Activated T-helper 1 cell treated with Interleukin-2 at 50 U/mL for 16 hours (primary cell): ENCODE measurements at places on chromosomes 7 and 10.
A peak's percentile ranks its signal among the peaks of the same experiment; 100 is the strongest.

- no peak for DNase-seq
Measured at GRCh38 chr7:26381476-26382353, 90.1 kb downstream of the SNX10 start.

- no peak for DNase-seq
Measured at GRCh38 chr10:31803606-31804351, 124.9 kb downstream of the ARHGAP12 start.

GRCh38 chr7:49255054-49255453 lies 330.7 kb downstream of the CDC14C start:
- no peak for DNase-seq

GRCh38 chr7:50366311-50366710 lies 61.8 kb downstream of the IKZF1 start:
- no peak for DNase-seq

DNA sequence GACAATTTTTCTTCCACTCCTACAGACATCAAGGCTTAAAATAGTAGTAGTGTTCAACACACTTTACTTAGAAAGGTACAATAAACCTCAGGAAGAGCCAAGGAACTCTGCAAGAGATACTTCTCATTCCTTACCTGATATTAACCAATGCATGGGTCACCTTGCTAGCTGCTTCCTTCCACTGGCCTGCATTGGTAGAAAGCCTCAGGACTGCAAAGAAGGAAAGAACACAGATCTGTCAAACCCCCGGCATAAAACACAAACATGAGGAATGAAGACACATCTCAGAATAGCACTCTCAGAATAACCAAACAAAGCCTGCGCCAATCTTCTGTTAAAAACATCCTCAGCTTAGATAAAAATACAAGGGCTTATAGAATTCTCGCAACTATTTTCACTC lies 96.1 kb upstream of the KCNIP2 start:
- no peak for DNase-seq

DNA sequence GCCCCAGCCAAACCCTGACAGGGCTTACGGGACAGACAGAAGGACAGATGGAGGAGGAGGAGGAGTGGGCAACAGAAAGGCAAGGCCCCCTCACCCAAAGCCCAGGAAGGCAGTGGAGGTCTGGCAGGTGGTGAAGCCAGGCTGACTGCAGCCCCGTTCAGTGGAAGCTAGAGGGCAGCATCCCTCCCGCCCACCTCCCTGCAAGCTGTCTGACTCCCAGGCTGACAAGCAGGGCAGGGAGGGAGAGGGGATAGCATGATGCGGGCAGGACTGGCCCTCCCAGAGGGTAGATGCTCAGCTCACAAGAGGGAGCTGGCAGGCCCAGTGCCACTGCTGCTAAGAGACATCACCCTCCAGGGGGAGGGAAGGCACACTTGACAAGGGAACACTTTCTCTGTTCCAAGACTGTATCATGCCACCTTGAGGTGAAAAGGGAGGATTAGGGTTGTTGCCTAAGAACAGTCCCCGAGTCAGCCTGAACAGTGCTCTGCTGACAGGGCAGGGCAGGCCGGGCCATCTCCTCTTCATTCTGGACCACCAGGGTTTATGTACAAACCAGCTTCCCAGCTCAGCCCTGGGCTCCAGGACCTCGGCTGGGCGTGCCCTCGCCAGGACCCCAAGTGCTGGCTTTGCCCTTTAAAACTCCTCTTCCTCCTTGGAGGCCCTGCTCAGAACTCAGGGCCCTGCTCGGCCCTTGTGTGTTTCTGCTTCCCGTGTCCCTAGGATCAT lies 61.8 kb downstream of the RASGEF1A start:
- peak; percentile 19 for DNase-seq

- peak; percentile 15 for DNase-seq
Measured at GRCh38 chr10:86688398-86688921, 20.1 kb downstream of the LDB3 start.

DNA sequence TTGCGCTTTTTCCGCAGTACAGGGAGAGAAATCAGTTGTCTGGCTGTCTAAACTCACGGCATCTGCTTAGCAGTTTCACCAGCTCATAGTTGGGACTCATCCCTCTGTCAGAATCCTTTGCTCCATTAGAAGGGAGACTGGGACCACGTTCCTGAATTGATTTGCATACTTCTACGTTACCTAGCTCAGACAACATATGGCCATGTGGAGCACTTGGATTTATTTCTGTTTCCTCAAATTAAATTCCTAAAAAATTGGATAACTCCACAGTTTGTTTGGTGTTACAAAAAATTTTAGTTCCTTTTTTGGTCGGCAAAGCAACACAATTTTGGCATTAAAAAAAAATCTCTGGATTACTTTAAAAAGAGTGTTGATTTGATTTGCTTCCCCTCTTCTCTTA lies 614.0 kb downstream of the AUTS2 start:
- no peak for DNase-seq

GRCh38 chr10:97138174-97138573 lies 47.6 kb downstream of the SLIT1 start:
- no peak for DNase-seq

GRCh38 chr7:24713039-24713793 lies 44.0 kb downstream of the GSDME start:
- no peak for DNase-seq

DNA sequence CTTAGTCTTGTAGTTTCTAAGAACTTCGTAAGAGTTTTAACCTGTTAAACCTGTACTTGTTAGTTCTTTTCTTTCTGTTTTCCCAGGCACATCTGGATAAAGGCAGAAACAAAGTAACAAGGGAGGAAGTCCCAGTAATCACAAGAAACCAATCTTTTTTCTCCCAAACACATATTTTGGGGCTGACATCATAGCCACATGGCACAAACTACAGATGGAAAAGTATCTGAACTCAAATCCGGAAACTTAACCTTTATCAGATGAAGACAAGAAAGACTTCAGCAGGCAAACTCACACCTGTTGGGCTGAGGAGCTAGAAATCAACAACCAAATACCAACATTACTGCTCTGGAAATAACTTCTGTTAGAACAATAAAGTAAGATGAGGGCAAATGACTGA lies 67.1 kb downstream of the CUBN start:
- no peak for DNase-seq

- DNase-seq: no peak
Measured at GRCh38 chr10:58348571-58349033, 13.8 kb downstream of the UBE2D1 start.

GRCh38 chr10:58818900-58819299 lies 306.2 kb downstream of the BICC1 start:
- no peak for DNase-seq

- DNase-seq: no peak
Measured at GRCh38 chr10:458421-458851, 231.0 kb downstream of the DIP2C start.

DNA sequence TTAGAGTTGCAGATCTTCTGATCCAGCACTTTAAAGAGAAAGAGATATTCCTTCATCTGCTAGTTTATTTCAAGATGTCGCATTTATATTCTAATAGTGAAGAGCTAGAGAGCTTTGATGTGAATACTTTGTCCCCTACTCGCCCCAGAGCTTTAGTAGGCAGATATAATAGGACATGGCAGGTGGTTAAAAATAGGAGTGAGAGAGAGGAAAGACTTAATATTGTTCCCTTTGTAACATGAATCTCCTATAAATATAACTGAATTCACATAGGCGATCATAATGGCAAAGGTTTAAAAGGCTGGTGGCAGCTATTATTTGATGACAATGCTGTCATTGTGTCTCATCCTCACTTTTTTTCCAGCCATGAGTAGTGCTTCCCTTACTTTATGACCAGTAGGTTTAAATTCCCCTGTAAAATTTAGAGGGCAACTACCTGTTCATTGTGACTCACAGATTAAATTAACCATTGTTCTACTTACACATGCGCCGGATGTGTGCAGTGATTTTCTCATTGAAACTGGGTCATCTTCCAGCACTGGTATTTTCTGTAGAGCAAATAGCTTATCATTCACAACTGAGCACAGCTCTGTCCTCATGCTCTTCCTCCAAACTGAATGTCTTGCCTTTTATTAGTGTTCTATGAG lies 906.7 kb upstream of the CELF2 start:
- DNase-seq: no peak

- no peak for DNase-seq
Measured at GRCh38 chr7:138267934-138268333, 191.7 kb downstream of the AKR1D1 start.

- no peak for DNase-seq
Measured at GRCh38 chr7:106372126-106372525, 87.3 kb upstream of the NAMPT start.

DNA sequence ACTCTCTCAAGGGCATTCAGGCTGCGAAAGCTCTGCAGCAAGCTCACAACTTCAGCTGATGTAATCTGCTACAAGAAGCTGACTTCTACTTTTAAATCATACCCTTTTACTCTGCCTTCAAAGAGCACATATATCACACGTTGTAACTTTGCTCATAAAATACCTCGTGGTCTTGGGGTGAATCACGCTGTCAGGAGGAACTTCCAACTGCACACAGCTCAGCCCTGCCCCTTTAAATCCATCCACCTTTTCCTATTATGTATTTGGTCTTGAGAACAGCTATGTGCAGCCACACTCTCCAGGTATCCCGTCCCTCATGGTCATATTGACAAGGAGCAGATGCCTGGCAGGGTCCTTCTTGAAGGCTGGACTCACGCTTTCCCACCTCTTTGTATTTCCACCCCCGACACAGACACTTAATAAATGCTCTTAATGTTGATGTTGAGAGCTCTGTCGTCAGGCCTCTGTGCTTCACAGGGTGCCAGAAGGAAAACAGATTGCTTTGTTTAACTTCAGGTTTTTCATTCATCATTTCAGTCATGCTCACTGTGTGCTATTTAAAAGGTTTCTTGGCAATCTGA lies 47.6 kb downstream of the ICA1 start:
- no peak for DNase-seq

DNA sequence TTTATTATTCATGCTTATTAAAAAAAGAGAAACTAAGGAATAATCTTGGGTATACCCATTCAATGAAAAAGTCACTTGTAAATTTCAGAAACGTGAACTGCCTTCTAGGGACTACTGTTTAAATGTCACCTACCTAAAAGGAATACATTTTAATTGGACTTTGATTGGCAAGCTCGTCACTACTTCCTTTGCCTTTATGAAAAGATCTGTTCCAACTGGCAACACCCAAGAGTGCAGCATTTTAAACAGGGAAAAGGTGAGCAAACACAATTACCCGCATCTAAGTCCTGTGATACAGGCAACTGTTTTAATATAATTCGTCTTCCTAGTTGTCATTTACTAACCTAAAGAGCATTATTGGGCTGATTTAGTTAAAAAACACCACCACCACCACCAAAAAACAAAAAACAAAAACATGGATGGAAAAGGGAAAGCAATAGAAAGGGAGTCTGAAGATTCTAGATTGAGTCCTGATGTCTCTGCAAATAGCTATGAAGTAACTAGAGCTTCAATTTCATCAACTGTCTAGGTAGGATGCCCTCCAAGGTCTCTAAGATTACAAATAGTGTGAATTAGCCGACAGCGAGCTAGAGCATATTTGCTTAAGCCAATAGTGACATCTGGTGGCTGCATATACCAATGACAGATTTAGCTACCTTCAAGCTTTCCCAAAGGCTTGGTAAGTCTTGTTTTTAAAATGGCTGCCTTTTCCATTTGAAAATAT lies 33.8 kb upstream of the ICA1 start:
- DNase-seq: no peak

- no peak for DNase-seq
Measured at GRCh38 chr7:86747698-86748097, 104.0 kb downstream of the GRM3 start.

DNA sequence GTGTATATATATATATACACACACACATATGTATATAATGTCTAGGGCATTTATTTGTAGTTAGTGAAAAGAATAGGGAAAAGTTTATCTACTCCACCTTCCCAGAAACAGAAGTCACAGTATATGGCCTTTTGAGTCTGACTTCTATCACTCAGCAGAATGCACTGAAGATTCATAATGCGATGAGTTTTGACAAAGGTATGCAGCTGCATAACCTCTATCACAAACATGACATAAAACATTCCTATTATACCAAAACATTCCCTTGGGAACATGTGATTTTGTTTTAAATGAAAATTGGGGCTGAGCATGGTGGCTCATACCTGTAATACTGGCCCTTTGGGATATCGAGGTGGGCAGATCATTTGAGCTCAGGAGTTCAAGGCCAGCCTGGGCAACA lies 137.3 kb upstream of the EEPD1 start:
- DNase-seq: no peak
